ENCODE measurements at places on chromosomes 2 and 18.

DNA sequence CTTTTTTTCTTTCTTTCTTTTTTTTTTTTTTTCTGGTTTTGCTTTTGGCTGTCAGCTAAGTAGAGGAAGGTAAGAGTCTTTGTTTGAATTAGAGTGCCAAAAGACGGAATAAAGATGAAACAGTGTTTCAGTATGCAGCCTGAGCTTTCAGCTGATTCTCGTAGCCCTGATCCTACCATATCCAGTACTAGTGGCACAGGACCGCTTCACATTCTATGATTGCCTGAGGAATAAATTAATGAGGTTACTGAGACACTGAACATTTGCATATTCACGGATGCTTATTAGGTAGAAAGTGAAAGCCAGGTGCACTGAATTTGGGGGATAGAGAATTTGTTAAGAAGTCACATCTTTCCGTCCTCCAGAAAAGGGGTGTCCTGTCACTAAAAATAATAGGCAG, 421.5 kb upstream of the POU3F3 start:
- DNase-seq: no peak

- DNase-seq: no peak
Measured at GRCh38 chr2:43538034-43538670, 57.7 kb downstream of the THADA start.

DNA sequence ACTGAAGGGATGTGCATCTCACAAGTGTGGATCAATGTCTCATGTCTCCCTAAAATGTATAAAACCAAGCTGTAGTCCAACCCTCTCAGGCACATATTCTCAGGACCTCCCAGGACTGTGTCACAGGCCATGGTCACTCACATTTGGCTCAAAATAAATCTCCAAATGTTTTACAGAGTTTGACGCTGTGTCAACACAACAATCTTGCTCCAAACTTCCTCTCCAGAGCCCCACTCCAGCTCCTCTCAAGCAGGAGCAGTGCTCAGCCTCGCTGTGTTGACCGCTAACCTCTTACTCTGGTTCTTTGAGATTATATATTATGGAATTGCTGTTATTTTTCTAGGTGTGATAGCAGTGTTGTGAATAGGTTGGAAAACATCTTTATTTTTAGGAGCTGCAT, 56.2 kb downstream of the CYP27C1 start:
- DNase-seq: no peak

DNA sequence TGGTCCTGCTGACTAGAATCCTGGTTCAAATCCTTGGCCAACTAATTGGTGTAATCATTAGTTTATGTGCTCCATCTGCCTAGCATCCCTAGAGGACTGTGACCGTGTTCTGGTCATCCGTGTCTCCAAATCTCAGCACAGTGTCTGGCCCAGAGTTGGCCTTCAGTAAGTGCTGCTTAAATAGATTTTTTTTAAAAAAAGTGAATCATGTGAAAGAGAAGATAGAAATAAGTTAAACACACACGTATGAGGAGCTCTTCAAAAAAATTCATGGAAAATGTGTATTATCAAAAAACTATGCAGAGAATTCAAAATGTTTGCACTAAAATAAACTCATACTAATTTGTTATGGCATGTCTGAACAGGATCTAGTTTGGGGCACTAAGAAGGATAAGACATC, 129.3 kb upstream of the TLK1 start:
- DNase-seq: no peak

GRCh38 chr2:211367711-211368110, 811.3 kb downstream of the CPS1 start:
- DNase-seq: no peak

DNA sequence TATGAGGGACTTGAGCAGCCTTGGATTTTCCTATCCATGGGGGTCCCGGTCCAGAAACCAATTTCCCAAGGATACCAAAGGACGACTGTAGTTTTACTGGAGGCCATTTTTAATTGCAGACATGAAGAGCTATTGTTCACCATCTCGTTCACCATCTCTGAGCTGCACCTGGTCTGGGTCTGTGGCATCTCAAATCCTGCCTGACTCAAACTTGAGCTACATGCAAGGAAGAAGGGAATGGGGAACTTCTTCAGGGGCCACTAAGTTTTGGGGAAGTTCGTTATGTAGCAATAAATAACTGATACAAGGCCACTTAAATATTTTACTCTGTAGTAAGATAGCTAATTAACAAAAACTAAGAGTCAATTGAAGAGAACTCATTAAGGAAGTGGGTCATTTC, 2.1 kb upstream of the SMCHD1 start:
- no peak for DNase-seq

DNA sequence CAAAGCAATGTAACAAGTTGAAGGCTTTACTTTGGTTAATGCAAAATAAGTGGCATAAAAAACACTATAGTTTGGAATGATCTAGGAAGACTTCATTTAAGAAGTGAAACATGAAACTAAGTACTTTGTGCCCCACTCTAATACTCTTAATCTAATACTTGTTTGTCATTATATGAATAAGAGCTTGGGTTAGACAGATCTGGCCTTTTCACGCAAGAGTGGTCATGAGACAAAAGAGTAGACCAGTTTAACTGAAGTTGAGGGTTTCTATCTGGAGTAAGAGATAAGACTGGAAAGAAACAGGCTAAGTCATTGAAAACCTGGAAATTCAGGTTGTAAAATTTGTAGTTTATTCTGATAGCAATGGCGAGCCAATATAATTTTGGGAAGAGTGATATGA, 2.8 kb downstream of the SLC30A6 start:
- no peak for DNase-seq

DNA sequence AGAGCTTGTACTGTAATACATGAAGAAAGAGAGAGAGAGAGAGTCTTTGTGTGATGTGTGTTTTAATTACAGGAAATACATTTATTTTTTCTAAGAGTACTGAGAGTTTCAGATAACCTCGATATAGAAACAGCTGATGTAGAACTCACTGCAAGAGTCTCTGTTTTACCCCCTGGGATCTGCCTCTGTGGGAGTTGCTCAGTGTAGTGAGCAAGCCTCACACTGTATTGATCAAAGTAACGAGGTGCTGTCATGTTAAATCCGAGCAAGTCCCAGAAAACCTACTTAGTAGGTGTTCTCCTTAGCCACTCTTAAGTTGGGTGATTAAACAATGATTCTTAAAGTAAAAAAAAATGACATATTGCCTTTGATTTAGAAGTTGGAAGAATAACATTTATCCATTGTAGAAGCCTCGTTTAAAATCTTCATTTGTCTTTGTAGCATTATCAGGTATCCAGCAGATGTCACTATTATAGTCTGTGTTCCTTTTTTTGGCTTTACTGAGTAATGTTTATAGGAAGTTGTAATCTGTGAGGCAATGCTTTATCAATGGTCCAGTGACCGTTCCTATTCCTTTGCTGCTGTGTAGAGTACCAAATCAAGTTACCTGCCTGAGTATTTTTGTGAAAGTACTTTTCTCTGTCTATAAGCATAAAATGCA, 219.0 kb downstream of the MYO3B start:
- no peak for DNase-seq

DNA sequence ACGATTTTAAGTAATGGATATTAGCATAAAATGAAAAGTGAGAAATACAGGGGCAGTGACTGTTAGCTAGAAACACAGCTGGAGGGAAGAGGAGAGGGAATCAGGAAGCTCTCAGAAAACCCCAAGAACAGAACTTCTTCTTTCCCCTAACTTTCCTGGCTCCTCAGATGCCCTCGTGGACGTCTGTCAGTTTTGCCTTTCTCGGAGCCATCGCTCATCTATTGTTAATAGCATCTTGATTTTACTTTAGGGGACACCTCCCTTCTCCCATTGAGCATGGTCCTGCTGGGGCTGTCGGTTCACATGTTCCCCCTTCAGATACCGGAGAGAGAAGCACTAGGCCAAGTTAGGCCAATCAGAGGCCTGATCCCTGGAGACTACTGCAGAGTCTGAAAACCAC, 2.3 kb upstream of the PLEK start:
- DNase-seq: no peak

GRCh38 chr18:79378536-79379250, 17.0 kb upstream of the NFATC1 start:
- peak; percentile 24 for DNase-seq

DNA sequence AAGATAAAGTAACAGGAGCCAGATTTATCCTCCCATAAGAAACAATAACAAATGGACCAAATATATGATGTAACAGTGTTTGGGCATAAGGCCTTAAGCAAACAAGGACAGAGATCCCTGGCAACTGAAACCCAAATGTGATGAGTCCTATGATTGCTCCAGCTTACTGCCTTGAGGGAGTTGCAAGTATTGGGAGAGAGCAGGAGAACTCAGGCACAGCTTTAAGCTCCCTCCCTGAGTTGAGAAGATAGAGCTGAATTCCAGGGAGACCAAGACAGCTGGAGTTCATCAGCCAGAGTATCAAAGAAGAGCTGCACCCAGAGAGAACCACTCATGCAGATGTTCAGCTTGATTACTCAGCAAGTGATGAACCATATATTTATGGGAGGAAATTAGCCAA, 814.5 kb upstream of the RAB6C start:
- DNase-seq: no peak

GRCh38 chr2:200861617-200862155, 2.8 kb downstream of the CLK1 start:
- no peak for DNase-seq

DNA sequence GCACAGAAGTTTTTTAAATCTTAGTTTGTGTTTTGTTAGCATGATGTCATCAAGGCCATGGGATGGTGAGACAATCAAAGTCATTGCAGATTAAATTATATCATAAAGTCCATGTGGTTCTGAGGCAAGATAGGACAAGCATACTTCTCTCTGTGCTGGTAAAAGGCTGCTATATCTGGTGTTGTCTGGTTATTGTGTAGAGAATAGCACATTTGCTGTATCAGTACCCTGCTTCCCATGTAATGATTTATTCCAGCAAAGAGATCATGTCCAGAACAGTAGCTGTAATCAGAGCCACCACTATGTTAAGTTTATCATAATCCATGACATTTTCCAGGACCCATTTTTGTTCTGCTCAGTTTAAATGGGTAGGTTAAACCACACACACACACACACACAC, 123.0 kb downstream of the TTC27 start:
- no peak for DNase-seq

DNA sequence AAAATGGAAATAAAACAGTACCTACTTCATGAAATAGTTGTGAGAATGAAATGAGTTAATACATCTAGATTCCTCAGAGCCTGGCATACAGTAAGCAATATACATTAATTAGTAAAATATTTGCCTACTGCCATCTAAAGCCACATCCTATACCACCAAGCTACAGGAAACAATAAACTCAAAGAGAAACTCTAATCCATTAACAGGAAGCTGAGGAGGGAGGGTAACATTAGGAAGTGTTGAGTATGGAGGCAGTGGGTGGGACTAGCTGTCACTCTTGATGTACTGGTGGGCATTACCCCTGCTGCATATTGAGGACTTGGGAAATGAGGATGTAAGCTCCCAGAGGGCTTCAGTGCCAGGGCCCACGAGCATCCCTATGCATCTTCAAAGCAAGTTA, 396.5 kb downstream of the TNS1 start:
- no peak for DNase-seq

DNA sequence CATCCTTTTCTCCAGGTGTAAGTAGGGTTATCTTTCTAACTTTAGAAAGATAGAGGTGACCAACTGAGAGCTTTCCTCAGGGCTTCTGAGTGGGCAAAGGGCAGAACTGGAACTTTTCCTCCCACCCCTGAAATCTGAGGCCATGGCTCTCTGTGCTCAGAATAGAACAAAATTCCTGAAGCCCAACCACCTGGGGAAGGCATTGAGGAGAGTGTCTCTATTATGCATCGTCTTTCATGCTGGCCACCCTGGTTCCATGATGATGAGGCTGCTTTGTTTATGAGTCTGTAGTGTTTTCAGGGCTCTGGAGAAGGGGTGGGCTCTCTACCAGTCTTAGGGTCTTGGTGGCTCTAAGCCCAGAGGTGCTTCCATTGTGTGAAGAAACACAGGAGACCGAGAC, 30.7 kb upstream of the IL1R1 start:
- DNase-seq: no peak

GRCh38 chr18:22680944-22681343, 252.2 kb upstream of the RBBP8 start:
- no peak for DNase-seq

DNA sequence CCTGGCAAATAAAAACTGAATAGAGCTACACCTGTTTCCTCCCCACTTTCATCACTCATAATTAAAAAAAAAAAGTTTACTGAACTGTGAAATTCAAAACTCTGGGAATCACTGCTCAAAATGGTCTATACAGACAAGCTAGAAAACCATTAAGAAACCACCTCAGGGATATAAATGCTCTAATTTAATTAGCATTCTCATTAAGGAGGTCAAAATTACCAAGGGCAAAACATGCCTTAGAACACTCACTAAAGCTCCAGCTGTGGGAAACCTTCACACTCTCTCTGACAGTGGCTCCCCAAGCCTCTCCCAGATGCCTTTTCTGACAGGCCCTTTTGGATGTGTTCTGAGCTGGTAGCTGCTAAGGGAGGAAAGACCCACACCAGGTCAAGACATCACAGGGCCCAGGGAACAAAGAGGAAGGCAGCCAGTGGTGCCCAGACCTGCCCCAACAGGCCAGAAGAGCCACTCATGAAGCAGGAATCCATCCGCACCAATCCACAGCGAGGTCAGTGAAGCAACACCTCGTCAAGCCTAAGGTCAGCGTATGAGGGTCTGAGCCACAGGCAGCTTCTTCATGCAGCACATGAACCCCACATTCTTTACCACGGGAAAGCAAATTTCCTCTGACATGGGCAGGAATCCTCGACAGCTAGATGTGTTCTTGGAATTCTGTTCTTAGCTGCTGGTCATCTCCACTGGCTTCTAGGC, 35.6 kb downstream of the XDH start:
- no peak for DNase-seq

- DNase-seq: no peak
Measured at GRCh38 chr2:232903989-232904388, 33.9 kb downstream of the SNORC start.

DNA sequence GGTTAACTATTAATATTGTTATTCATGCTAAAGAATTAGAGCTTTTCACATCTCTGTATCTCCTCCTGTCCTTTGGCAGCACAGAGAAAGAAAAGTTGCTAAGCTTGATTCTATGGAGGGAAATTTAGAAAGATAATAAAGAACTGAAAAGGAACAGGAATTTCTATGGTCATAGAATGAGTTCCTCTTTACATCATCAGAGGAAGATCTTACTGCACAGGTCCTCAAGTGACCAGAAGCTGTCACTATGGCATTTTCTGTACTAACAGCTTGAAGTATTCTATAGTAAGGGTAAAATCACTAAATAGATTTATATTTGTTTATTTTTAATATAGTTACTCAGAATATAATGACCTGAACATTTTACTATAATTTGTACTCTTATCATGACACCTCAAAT, 6.0 kb upstream of the PRKD3 start:
- no peak for DNase-seq

DNA sequence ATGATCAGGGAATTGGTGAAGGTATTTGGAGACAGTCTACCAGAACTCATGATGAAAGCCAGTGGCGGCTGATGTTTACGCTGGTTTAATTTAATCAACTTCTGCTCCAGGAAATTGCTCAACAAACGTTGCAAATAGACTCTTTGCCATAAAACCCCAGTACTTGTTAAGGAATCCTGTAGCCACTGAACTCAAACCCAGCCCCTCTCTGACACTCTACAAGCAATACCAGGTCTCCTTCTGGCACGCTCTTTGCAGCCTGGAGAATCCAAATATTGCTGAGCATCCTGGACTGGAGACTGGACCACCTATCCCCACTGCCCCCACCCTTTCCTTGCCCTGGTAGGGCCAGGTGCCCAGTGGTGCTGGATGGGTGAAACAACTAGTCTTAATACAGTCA, 308.2 kb downstream of the FBXO15 start:
- no peak for DNase-seq

GRCh38 chr2:3108105-3108504, 269.5 kb downstream of the EIPR1 start:
- no peak for DNase-seq

GRCh38 chr2:63163161-63163820, 112.7 kb downstream of the OTX1 start:
- DNase-seq: no peak
